GM23248 (cell line): ENCODE measurements at places on chromosomes 3 and 15. TPM values are rescaled to one million over a fixed set of nuclear protein-coding genes. Genes with fewer than 3 reads are reported as not detected.

PLA2G4B gene
- 1.1 and 1.6 TPM in 2 replicates for polyA plus RNA-seq

CILP gene
- polyA plus RNA-seq = 0.09 TPM in 1 of 2 replicates, not detected in the other

MESP2 gene
- polyA plus RNA-seq = not detected in 2 replicates

CAMKV gene
- polyA plus RNA-seq = 0.09 and 0.19 TPM in 2 replicates

FAM131A gene
- polyA plus RNA-seq = 5.6 and 7.0 TPM in 2 replicates

TSEN2 gene
- 12.3 and 13.6 TPM in 2 replicates for polyA plus RNA-seq

DNA sequence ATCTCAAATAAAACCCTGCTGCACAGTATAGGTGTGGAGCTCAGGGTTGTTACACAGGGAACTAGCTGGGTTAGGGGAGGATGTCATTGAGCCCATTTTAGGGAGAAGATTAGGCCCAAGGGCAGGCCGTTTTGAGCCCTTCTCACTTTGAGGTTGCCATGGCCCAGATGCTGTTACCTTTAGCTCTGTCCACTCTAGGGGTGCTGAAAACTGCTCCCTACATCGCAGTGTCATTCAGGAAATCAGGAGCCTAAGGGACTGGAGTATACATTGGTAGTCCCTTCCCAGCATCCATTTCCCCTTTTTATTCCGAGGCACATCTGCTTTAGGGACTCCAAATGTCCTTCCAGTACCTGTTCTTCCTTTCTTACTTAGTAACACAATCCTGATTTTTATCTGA is 79.0 kb upstream of the SELENOK start:
- no peak for DNase-seq

- DNase-seq = no peak
Measured at GRCh38 chr3:101544161-101544850, 17.4 kb upstream of the TRMT10C start.

DNA sequence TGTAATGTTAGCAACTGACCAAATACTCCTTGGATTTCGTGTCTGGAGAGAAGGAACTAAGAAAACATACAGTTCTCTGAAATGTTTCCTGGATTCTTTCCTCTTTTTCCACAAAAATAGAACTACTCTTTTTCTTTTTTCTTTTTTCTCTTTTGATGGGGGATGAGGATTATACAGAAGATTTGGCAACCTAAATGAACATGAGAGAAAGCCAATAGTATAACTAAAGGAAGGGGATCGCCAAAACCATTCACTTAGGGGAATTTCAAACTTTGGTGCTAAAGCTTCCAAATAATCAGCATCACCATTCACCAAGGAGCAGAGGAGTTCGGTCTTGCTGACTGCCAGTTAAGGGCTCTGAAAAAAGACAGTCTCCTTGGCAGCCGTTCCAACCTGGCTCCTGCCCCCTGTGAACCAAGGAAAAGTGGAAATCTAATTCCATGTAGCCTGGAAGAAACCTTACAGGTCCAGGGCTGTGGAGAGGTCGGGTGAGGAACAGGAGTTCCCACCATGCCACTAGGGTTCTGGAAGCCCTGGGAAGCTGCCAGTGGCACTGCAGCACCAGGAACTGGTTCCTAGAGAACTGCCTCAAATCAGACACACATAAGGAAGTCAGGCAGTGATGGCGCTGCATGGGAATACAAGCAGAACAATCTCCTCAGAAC is 176.9 kb downstream of the TNIK start:
- no peak for DNase-seq

- peak; percentile 47 for DNase-seq
Measured at GRCh38 chr3:119580067-119580760, 922 bp downstream of the ADPRH start.

DNA sequence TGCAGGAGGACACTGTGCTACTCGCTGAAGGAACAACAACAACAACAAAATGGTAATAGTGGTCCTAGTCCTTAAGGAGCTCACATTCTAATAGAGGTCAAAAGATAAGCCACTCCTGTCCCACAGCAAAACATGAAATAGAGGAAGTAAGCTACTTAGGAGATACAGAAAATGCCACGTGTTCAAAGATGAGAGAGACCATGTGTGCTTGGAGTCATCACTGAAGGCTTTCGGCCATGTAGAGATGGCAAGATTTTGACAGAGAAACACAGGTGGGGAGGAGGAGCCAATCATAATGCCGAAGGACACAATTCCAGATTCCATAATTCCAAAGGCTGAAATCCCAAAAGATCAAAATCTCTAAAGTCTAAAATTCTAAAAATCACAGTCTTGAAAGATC is 24.8 kb upstream of the RIOX2 start:
- no peak for DNase-seq

DNA sequence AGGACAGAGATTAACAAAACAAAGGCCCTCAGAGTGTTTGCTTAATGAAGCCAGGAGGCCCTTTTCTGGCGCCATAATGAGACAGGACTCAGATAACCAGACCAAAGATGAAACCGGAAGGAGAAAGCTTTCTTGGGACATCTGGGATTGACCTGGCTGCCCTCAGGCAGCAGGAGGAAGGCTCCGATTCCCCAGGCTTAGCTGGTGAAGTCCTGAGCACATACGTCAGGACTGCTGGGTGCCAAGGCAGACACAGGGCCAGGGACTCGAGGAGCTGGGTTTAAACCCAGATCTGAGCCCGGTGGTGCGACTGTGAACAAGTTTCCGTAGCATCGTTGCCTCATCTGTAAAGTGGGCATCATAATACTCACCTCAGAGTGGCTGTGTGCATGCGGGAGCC is 36.7 kb upstream of the HRH1 start:
- no peak for DNase-seq

- DNase-seq = peak; percentile 60
Measured at GRCh38 chr3:170997961-170998913, 28.3 kb downstream of the SLC2A2 start.

DNA sequence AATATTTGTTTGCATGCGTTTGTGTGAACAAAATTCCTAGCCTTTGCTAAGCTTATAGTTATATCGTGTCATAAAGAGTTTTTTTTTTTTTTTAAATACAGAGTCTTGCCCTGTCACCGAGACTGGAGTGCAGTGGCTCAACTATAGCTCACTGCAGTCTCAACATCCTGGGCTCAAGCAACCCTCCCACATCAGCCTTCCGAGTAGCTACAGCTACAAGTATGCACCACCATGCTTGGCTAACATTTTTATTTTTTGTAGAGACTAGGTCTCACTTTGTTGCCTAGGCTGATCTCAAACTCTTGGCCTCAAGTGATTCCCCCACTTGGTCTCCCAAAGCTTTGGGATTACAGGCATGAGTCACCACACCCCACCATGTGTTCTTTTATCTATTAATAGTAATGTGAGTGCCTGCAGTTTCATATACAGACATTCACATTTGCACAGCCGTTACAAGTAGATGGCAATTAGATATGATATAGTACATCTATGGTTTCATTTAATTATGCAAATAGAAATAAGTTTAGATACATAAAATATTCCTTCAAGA is 848.6 kb downstream of the PDCD6IP start:
- DNase-seq = no peak

DNA sequence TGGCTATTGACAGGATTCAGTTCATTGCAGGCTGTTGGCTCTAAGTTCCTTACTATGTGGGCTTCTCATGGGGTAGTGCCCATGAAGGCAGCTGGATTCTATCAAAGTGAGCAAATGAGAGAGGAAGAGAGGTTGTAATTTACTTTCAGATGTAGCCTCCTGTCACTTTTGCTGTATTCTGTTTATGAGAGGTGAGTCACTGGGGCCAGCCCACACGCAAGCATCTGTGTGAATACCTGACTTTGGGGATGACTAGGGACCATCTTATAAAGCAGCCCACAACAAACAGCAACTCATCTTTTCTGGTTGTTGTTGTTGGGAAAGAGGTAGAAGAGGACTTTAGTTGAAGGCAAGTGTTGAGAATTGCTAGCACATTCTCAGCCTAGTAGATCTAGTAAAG is 506.3 kb upstream of the GRM7 start:
- no peak for DNase-seq

DNA sequence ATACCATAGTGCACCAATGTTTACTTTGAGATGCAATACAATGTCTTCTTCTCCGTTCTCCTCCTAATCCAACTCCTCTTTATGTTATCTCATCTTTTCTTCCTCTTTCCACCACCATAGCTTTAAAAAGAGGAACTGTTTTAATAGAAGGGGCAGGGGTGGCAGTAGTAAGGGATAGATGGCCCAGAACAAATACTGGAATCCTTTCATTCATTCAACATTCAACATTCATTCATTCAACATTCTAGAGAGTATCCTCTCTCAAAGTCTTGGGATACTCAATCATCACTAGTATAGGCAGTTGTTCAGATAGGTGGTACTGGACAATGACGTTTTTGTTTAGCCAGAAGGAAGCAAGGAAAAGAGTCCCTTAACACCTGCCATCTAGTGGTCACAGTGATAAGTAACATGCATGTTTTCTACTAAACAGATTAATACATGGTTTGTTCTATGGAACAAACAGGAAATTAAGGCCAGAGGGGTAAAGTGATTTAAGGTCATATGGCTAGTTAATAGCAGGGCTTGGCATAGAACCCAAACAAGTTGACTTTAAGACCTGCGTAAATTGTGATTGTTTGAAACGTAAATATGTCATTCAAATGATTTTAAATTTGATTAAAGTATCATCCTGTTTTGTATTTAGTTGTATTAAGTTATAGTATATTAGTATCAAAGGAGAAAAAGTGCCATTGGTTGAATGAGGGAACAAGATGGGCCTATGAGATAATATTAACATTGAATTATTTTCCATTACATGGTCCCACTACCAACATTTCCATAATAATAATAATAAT is 26.9 kb upstream of the EHHADH start:
- DNase-seq = peak; percentile 78
